Endothelial cell of coronary artery (primary cell): ENCODE measurements at places on chromosomes 2 and 18. TPM values are rescaled to one million over a fixed set of nuclear protein-coding genes. Genes with fewer than 3 reads are reported as not detected.

The RAB27B gene
- 0.54 and 3.5 TPM in 2 replicates for total RNA-seq

The ZNF512 gene
- 16.0 and 17.3 TPM in 2 replicates for total RNA-seq

The TUBA3E gene
- total RNA-seq: not detected in 2 replicates

The ADCYAP1 gene
- 0.94 TPM in 1 of 2 replicates, not detected in the other for total RNA-seq

The ALLC gene
- not detected in 2 replicates for total RNA-seq

The MC5R gene
- not detected in 2 replicates for total RNA-seq

The TP53I3 gene
- 49.7 and 104 TPM in 2 replicates for total RNA-seq

The HOXD1 gene
- 1.8 and 2.3 TPM in 2 replicates for total RNA-seq

The HSBP1L1 gene
- 2.0 and 2.2 TPM in 2 replicates for total RNA-seq

The UGT1A4 gene
- total RNA-seq: not detected in 2 replicates

The KDM3A gene
- 23.1 and 46.5 TPM in 2 replicates for total RNA-seq

The TTN gene
- total RNA-seq: 0.66 and 3.3 TPM in 2 replicates

The ATG4B gene
- 75.1 and 77.1 TPM in 2 replicates for total RNA-seq

The KCNJ13 gene
- total RNA-seq: not detected in 2 replicates

The FAM124B gene
- 79.2 and 130 TPM in 2 replicates for total RNA-seq

The ALKAL2 gene
- not detected in 2 replicates for total RNA-seq

The ALPI gene
- total RNA-seq: not detected in 2 replicates

The SERPINB3 gene
- not detected in 2 replicates for total RNA-seq

The TOGARAM2 gene
- total RNA-seq: under 0.01 TPM in 2 replicates

The TAF4B gene
- total RNA-seq: 3.4 and 3.9 TPM in 2 replicates

The C2orf78 gene
- not detected in 2 replicates for total RNA-seq

The SPOPL gene
- total RNA-seq: 12.1 and 13.6 TPM in 2 replicates

The CNDP1 gene
- not detected in 2 replicates for total RNA-seq

The PELI1 gene
- 17.3 and 26.4 TPM in 2 replicates for total RNA-seq

The ERCC3 gene
- 30.0 and 37.6 TPM in 2 replicates for total RNA-seq

The RESP18 gene
- not detected in 2 replicates for total RNA-seq

The SAG gene
- not detected in 2 replicates for total RNA-seq

The SLC5A7 gene
- total RNA-seq: not detected in 2 replicates

The C2orf15 gene
- total RNA-seq: 0.18 and 0.19 TPM in 2 replicates

The AQP12B gene
- not detected in 2 replicates for total RNA-seq

The CDKL4 gene
- 0.56 and 0.81 TPM in 2 replicates for total RNA-seq

The CD302 gene
- 3.3 and 6.2 TPM in 2 replicates for total RNA-seq

The FEV gene
- total RNA-seq: not detected in 2 replicates

The CHRNA1 gene
- 0.09 and 0.27 TPM in 2 replicates for total RNA-seq

The MATN3 gene
- 0.85 and 1.3 TPM in 2 replicates for total RNA-seq

The CFAP210 gene
- not detected in 2 replicates for total RNA-seq

The SLC40A1 gene
- total RNA-seq: 6.3 and 11.5 TPM in 2 replicates
